ENCODE measurements at places on chromosomes 2 and 18.

- DNase-seq: no peak
These were observed 409.2 kb upstream of the HS6ST1 start for GRCh38 chr2:128727914-128728313.

- no peak for DNase-seq
These were observed 5.1 kb downstream of the DYNC1I2 start for GRCh38 chr2:171692331-171692730.

DNA sequence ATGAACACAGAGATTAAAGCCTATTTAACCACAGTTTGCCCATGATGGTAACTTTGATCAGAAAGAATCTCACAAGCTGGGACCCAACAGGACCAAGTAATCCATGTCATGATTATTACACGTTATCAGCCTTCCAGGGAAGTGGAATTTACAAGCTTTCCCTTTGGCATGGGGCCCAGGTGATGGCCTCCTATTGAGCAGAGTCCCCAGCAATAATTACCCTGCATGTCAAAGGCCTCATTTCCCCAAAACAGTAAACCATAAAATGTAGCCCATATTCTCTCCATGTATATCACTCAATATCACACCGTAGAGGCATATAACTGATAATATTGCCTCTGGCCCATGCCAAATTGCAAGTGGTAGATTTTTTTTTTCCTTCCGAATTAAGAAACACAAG lies 38.9 kb downstream of the PRKRA start:
- DNase-seq: no peak

GRCh38 chr18:67232991-67233390 lies 283.5 kb downstream of the DSEL start:
- DNase-seq: no peak

DNA sequence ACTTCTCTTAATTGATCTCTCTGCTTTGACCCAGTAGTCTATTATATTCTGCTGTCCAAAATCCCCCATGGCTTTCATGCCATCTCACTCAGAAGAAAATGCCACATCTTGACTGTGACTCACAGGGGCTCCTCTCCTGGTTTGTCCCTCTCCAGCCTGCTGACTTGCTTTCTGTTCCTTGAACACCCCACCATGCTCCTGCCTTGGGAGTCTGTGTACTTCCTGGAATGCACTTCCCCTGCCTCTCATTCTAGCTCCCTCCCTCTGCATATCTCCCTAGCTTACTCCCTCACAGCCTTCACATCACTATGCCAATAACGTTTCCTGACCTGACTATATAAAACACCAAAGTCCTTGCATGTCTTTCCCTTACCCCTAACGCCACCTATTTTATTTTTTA lies 167.2 kb downstream of the TRIB2 start:
- no peak for DNase-seq

- DNase-seq: no peak
These were observed 608 bp downstream of the CDH7 start for GRCh38 chr18:65751155-65752085.

GRCh38 chr2:236776695-236777251 lies 207.1 kb downstream of the ACKR3 start:
- no peak for DNase-seq

DNA sequence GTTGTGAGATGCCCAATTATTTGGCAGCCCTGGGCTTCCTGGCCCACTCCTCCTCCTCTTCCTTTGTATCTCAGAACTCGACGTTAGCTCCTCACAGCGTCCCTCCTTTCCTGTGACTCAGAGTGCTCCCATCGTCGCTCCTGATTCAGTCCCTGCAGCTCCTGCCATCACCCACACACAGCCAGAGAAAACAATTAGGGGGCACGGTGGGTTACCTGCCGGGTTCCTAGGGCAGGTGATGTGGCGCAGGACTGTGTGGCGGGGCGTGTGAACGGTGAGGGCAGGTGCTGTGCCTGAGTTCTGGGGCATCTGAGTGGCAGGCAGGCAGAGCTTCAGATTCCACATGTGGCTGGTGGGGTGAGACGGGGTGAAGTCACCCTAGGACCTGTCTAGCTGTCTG lies 42.6 kb downstream of the GLI2 start:
- DNase-seq: no peak

DNA sequence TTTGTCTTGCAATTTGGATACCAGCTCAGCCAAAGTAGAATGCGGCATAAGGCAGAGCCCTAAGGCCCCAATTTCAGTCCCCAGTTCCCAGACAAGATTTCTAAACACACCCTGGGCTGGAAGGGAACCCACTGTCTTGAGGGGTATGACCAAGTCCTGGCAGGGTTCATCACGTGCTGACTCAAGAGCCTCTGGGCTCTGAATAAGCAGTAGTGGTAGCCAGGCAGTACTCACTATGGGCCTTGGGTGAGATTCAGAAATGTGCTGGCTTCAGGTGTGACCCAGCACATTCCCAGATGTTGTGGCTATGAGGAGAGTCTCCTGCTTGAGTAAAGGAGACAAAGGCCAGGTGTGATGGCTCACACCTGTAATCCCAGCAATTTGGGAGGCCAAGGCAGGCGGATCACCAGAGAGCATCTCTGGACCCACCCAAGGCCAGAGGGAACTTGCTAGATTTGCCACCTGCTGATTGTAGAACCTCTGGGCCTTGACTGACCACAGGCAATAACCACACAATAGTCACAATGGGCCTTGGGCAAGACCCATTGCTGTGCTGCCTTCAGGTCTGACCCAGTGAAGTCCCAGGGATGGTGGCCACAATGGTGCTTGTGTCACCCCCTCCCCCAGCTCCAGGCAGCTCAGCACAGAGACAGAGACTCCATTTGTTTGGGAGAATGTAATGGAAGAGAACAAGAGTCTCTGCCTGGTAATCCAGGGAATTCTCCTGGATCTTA lies 74.9 kb downstream of the ATL2 start:
- DNase-seq: no peak

GRCh38 chr2:127660291-127660578 lies 14.3 kb downstream of the GPR17 start:
- no peak for DNase-seq

DNA sequence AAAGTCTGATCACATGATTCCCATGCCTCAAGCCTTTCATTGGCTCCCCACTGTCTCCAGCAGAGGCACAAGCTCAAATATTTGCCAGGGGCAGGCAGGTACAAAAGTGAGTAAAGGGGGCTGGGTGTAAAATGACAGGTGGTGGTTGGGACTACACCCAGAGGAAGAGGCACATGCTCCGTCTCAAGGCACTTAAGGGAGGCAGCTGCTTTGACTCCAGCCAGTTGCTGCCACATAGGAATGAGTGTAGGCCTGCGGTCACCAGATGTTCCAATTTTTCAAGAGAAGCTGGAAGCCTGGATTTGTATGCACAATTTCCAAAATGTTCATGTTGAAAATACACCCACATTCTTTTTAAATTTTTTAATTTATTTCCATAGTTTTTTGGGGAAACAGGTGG lies 164.4 kb downstream of the UPP2 start:
- DNase-seq: no peak

- no peak for DNase-seq
These were observed 125.7 kb downstream of the EIPR1 start for GRCh38 chr2:3251946-3252345.

- no peak for DNase-seq
These were observed 11.8 kb downstream of the RTN4 start for GRCh38 chr2:55038428-55038827.

DNA sequence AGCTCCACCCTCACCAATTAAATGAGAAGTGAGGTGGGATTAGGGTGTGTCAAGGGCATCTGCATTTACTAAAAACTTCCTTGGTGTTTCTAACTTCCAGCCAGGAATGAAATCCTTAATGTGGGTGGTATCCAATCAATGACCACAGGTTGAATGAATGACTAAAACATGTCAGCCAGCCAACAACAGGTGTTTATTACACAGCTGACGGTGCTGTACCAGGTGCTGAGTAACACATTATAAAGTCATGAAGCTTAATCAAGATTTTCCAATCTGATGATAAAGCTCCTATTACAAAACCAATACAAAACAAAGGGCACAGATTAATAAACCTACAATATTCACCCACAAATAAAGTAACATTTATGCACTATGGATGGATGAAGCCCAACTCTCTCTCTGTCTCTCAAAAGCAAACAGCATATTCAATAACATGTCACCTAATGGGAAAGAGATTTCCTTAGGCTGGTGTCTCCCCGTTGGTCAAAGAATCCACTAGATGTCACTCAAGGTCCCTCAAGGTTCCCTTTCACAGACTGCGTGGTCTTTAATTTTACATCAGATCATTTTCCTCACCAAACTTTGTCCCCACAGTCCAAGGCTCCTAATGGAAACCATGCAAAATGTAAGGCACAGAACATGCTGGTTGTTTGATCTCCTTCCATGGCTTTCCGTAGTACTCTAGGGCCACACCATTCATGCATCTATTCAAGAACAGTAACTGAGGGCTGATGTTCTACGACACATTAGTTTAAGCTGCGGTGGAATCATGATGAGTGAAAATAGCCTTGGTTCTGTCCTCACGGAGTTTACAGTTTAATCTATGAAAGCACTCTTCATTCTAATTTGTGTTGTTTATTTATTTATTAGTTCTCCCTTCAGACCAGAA lies 6.4 kb upstream of the PTPN4 start:
- no peak for DNase-seq

DNA sequence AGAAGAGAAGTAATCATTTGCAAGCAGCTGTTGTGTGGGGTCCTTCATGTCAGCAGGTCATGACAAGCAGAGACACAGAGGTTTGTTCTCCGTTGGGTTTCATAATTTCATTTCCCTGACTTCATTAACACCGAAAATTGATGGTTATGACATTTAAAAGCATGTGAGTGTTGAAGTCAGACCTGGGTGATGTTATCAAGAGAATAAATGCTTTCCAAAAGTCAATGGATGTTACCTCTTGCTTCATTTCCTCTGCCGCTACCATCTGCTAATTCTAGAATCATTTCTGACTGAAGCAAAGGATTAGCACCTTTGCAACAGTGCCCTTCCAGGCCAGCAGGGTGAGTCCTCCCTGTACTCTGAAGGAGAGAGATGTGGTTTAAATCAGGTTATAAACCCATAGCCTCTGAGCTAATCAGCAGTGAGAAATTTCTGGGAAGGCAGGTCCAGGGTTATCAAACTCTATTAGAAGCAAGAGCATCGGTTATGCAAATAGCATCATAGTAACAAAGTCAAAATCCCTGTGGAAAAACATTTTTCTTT lies 446.2 kb downstream of the PIK3C3 start:
- no peak for DNase-seq

- DNase-seq: no peak
These were observed 1.1 kb upstream of the RNU4ATAC start for GRCh38 chr2:121529439-121530211.

GRCh38 chr18:57640749-57641148 lies 19.1 kb upstream of the NARS1 start:
- no peak for DNase-seq

- no peak for DNase-seq
These were observed 334.3 kb downstream of the CYP26B1 start for GRCh38 chr2:71813315-71813714.

- no peak for DNase-seq
These were observed 1487.0 kb downstream of the LRP1B start for GRCh38 chr2:140643761-140644187.

DNA sequence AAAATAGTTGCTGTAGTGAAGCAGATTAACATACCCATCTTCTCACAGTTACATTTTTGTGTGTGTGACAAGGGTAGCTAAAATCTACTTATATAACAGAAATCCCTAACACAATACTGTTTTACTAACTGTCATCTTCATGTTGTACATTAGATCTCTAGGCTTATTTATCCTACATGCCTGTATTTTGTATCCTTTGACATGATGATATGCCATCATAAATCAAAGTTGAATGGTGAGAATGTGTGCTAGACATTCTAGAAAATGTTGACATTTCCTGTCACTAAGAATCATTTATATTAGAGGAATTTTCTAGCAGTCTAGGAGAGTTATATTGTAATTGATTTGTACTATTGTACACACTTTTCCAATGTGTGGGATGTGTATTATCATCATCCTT lies 21.5 kb upstream of the CALCRL start:
- DNase-seq: no peak

DNA sequence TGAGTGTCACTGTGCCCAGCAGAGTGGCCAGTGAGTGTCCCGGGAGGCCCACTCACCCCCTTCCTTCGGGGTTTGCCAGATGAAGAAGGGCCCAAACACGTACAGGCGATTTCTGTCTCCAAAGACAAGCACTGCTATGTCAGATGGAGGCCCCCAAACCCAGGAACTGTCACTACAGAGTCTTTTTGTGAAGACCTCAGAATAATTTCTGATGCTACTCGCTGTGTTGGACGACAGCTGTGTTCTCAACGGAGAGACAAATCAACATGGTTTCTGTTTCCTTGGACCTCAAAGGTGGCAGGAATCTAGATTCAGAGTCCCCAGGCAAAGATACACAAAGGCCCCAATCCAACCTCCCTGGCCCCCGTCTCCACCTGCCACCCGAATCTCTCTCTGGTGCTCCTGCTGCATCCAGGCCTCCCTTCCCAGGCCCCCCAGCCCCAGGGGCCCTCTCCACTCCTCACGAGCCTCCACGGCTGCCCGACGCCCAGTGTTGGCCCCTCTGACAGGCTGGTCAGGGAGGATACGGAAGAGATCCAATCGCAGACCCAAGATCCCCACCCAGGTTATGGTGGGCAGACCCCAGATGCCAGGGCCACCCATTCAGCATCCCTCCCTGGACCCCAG lies 2.4 kb upstream of the GPR17 start:
- no peak for DNase-seq

DNA sequence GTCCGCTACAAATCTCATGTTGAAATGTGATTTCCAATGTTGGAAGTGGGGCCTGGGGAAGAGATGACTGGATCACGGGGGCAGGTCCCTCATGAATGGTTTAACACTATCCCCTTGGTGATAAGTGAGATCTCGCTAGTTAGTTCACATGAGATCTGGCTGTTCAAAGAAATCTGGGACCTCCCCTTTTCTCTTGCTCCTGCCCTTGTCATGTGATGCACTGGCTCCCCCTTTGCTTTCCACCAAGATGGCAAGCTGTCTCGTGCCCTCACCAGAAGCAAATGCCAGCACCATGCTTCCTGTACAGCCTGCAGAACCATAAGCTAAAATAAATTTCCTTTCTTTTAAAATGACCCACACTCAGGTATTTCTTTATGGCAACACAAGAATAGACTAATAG lies 57.3 kb upstream of the C2orf15 start:
- DNase-seq: no peak

DNA sequence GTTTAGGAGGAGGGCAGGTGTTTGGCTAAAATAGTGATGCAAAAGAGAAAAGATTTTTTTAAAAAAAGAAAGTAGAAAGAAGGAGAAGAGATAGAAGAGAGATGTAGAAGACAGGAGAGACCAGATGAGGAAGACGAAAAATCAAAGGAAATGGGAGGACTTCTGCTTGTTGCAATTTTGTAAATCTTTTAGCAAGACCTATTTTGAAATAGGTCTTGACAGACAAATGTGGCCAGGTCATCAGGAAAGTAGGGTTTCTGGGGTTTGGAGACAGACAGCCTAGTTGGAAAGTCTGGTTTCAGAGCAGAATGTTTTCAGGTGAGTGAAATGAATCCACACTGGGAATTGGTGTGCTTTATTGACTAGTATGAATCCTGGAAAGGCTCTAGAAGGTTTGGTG lies 104.5 kb upstream of the CAVIN2 start:
- DNase-seq: no peak

Measured in cerebellar nuclear complex (tissue), 1 donor.